ENCODE measurements at places on chromosomes 7 and 10.

DNA sequence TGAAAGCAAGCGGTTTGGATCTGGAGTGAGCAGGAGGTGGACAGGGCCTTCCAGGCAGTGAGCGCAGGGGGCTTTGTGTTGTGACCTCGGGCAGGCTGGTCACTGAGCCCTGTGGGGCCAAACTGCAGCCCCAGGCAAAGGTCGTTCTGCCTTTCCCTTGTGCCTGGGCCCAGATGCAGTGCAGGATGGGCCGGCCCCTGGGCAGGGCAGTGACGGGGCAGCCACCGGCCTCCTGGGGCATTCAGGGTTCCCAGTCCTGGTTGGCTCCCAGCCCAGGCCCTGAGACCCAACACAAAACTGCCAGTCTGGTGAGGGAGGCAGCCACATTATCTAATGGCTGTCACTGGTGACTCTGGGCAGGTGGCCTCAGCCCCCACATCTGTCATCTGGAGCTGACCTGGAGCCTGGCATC lies 7.1 kb downstream of the ARPC1B start:
- DNase-seq, result no peak

DNA sequence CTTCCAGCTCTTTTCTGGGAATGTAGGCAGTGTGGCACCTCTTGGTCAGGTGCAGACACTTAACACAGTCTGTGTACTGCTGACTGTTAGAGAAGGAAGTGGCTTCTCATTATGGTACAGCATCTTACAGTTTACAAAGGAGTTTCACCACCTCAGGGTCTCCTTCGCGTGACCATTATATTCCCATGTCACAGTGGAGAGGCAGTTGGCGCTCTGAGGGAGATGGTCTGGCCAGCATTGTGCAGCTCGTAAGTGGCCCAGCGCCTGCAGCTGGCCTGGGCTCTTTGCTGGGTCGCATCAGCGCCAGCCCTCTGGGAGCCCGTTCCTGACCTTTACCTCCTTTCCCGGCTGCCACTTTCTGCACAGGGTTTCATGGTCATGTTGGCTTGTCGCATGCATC lies 15.4 kb downstream of the TSPAN15 start:
- no peak for DNase-seq

DNA sequence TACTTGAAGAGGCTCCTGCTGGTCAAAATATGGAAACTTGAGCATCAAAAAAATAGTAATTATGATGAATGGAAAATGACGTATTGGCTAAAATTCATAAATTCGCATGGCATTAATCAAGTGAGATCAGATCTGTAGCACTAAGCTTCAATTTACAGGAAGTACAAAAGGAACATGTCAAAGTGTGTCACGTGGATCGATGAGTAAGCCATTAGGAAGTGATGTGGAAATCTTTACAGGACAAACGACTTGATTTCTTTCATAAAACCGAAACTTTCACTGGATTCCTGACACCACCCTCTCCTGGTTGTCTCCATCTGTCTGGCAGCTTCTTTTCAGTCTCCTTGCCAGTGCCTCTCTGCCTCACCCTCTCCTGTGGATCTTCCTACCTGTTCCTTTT lies 25.8 kb downstream of the AKR1C8 start:
- DNase-seq, result no peak

DNA sequence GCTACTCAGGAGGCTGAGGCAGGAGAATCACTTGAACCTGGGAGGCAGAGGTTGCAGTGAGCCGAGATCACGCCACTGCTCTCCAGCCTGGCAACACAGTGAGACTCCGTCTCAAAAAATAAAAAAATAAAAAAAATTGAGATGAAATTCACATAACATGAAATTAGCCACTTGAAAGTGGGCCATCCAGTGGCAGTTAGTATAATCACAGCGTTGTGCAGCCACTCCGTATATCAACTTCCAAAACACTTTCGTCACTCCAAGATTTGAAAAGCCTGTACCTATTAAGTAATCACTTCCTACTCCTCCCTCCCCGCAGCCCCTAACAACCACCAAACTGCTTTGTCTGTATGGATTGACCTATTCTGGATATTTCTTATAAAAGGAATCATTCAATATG lies 20.7 kb upstream of the CACUL1 start:
- no peak for DNase-seq

DNA sequence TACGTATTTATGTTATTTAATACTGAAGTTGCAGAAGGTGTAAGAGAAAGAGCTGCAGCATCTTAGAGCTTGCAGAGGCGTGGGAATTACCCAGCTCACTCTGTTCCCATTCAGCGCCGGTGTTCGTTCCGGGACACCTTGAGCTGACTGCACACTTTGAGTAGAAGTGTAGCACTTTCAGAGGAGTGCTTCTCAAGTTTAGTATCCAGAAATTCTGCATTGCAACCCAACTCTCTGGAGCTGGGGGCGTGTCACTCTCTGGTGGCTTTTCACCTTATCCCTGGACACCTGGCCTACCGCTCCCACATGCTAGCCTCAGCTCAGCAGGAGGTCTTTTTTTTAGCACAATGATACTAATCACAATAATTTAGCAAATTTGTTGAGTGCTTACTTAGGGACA lies 66.4 kb upstream of the SHH start:
- no peak for DNase-seq

- DNase-seq, result no peak
Observed at GRCh38 chr10:49365275-49365674, 30.6 kb downstream of the DRGX start.

- DNase-seq, result no peak
Observed at GRCh38 chr10:29542723-29543122, 92.0 kb downstream of the SVIL start.

GRCh38 chr7:37970211-37970610 lies 49.8 kb downstream of the EPDR1 start:
- DNase-seq, result no peak

DNA sequence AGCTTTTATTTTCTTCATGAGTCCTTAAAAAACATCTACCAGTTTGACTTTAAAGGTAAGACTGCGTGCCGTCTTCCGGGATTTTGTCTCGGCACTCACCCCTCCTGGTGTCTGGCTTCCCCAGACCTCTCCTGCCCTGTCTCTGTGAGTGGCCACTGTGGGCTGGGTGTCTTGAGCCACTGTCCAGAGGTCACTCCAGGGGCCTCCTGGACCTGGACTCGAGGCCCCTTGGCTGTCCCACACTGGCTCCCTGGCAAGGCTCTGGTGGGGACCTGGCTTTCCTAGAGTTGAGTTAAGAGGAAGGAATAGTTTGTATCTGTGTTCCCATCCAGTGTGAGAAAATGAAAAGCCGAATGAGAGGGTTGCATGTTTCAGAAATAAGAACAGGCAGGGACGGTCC lies 95.5 kb downstream of the NKX6-2 start:
- DNase-seq, result no peak

DNA sequence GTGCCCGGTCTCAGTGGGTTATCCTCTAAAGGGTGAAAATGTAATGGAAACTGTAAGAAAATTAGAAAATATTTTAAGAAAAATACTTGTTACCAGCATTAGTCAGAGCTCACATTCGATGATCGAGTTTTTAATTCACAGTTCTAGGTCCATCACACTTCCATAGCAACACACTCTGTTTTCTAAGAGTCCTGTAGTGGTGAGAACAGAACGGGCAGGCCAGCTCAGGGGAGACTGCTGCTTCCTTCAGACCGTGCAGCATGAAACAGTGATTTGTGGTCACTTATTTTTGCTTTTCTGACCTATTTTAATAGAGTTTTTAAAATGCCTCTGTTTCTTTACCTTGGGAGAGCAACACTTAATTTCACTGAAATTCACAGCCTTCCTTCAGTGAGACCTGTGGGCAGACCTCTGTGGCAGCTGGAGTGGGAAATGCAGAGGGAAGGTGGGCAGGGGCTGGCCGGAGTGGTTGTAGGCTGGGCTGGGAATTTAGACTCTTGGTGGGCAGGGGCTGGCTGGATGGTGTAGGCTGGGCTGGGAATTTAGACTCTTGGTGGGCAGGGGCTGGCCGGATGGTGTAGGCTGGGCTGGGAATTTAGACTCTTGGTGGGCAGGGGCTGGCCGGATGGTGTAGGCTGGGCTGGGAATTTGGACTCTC lies 1.5 kb downstream of the SUN1 start:
- DNase-seq, result no peak

DNA sequence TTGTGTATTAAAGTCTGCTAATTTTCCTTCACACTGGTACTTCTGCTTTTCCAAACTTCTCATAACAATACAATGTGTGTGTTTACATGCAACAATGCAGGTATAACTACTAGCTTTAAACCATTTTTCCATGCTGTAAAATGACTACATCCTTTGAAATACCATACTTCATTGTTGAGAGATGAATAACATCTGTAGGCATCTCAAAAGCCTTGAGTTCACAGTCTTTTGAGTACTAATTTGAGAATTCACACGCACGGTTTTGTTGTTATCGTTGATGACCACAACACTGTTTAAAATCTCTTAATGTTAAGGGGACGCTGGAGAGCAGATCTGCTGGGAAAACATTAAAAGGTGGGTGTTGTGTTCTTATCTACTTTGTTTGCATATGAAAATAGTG lies 37.4 kb downstream of the SEMA3A start:
- no peak for DNase-seq

DNA sequence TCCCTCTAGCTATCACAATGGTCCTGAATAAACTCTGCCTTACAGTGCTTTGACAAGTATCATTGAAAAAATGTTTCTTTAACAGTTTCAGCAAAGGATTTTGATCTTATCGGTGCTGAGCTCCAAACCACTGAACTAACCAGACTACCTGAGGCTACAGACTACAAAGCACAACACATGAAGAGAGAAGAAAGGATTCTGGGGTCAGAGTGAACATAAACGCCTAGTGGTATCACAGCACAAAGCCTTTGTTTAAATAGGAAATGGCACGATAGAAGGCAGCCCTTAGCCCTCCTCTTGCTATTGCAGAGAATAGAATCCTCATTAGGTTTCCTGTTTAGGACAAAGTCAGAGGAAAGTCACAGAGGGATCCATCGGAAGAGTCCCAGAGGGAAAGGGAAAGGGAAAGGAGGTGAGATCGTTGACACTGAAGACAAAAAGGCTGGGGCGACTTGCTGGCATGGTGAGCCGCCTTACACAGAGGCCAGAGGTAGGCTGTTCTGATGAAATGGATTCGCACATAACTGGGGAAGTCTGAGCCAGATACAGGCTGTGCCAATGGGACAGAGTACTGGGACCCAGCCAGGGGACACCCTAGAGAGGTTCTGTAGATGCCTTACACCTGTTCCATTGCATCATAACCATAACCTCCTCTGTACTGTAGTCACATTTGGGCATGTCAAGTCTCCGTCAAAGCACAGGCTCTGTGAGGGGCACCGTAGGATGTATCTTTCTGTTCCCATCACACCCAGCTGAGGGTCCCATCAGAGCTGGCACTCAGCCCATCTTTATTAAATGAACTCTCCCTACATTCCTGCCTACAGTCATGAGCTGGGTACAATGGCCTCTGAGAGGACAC lies 71.5 kb downstream of the XPNPEP1 start:
- DNase-seq, result no peak

GRCh38 chr7:24786941-24787340 lies 29.7 kb upstream of the GSDME start:
- no peak for DNase-seq

- DNase-seq, result no peak
Observed at GRCh38 chr7:19369806-19370205, 224.6 kb upstream of the FERD3L start.

GRCh38 chr10:87818505-87819288 lies 671 bp upstream of the ATAD1 start:
- DNase-seq, result no peak

DNA sequence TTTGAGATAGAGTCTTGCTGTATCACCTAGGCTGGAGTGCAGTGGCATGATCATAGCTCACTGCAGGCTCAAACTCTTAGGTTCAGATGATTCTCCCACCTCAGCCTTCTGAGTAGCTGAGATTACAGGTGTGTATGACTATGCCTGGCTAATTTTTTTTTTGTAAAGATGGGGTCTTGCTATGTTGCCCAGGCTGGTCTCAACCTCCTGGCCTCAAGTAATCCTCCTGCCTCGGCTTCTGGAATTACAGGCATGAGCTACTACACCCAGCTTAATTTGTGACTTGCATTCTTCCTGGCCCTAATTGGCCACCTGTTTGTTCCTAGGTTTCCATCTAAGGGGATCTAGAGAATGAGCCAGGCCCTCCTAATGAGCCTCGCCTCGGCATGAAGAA lies 9.3 kb downstream of the ARHGAP22 start:
- peak; percentile 31 for DNase-seq

GRCh38 chr7:73828107-73828803 lies 2.5 kb upstream of the CLDN4 start:
- peak; percentile 86 for DNase-seq

GRCh38 chr7:47371733-47372368 lies 210.1 kb downstream of the TNS3 start:
- DNase-seq, result peak; percentile 7

DNA sequence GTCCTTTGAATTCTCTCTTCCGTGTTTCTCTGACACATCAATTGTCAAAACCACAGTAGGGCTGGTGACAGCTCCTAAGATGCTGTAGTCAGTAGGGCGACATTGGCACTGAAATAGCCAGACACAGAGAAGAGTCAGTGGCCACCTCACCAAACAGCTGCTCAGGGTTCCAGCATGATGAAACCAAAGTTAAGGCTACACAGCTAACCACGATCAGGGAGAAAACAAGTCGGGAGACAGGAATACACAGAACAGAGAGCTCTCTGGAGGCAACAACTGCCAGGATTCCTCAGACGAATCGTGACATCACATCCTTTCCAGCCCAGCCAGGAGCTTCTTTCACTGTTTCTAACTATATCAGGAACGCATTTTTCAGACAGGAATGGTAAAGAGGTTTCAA lies 922.2 kb downstream of the SORCS1 start:
- DNase-seq, result no peak

DNA sequence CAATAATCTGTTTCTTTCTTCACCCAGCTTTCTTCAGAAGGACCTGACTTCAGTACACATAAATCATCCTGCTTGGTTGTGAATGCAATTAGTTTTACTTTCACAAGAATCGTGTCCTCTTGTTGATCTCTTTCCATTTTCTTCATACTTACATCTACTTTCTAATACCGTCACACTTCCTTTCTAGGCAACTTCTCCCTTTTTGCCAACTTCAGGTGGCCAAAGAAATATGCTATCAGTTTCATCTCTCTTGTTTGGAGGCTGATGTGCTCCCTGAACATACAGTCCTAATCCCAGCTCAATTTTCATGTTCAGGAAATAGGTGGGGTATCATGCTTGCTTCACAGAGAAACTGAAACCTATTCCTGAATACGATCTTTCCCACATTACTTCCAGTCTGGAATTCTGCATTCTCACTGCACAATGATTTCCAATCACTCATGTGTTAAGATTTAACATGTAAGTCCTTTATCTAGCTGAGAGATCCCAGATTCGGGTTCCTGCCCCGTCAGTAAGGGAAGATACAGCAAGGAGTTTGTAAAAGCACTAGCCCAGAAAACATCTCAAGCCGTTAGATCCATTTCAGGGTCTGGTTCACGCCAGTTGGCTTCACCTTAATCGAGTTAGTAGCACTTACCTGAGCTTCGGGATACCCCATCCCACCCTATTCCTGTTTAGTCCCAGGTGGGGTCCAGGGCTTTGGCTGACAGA lies 994 bp downstream of the SLC25A28 start:
- no peak for DNase-seq

GRCh38 chr10:96131621-96132020 lies 1.5 kb downstream of the ZNF518A start:
- no peak for DNase-seq

GRCh38 chr7:44622342-44623151 lies 16.1 kb downstream of the OGDH start:
- no peak for DNase-seq
